DMS79 (cell line): ENCODE measurements at places on chromosomes 5 and 9.

GRCh38 chr5:150490296-150490669 lies 17.6 kb upstream of the NDST1 start:
- no peak for DNase-seq

DNA sequence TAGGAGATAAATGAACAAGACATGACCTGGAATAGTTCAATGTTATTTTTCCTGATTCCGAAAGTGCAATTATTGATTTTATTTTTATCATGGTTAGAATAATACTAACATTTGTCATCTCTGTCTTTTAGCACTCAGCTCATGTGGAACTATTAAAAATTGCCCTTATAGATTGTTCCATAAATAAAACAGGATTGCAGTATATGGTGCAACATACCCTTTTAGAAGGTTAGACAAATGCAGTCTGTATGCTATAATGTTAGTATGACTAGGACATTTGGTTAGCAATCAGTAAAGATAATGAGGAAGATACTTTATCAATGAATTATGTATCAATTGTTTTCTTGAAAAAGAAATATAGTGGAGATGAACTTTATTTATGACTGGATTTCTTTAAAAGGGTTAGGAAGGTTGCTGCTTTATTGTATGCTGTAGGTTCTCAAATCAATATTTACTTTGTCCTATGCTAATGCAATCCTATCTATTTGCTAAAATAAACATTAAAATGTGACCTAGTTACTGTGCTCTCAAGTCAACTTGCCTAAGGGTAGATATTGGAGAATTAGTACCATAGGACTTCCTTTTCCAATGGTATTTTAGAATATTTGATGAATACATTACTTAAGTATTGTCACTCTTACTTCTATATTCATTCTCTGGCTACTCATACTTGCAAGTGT lies 348.9 kb upstream of the ISL1 start:
- no peak for DNase-seq

DNA sequence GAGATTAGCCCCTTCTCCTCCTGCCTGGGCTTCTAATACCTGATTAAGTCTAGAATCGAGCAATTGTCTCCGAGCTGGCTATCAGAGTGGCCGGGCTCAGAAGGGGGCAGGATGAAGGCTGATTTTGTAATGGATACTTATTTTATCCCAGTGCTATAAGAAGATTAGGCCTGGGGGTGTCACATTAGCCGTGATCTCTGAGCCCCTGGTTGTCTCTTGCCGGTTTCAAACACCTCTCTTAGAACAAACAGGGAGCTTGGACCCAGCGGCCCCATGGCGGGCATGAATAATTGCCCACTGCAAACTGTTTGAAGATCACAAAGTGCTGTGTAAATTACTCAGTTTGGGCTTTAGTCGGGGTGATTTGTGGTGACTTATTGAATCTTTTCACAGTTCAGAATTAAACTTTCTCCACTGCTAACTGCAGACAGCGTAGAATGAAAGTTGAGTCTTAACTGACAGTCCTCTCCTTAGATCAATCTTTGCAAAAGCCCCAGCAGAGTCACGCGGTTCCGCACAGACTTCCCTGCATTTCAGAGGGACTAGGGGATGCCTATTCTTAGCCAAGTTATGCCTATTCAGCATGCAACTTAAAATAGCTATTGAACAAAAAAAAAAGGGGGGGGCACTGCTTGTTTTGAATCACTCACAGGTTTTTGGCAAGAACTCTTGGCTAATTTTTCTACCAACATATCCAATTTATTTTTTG lies 200.6 kb upstream of the IRX1 start:
- DNase-seq, result no peak

GRCh38 chr5:148443241-148443640 lies 59.5 kb downstream of the FBXO38 start:
- no peak for DNase-seq

GRCh38 chr5:103951776-103952175 lies 389.2 kb upstream of the NUDT12 start:
- DNase-seq, result no peak

- DNase-seq, result no peak
These were observed 1.2 kb downstream of the RNF14 start for GRCh38 chr5:141969783-141970771.

DNA sequence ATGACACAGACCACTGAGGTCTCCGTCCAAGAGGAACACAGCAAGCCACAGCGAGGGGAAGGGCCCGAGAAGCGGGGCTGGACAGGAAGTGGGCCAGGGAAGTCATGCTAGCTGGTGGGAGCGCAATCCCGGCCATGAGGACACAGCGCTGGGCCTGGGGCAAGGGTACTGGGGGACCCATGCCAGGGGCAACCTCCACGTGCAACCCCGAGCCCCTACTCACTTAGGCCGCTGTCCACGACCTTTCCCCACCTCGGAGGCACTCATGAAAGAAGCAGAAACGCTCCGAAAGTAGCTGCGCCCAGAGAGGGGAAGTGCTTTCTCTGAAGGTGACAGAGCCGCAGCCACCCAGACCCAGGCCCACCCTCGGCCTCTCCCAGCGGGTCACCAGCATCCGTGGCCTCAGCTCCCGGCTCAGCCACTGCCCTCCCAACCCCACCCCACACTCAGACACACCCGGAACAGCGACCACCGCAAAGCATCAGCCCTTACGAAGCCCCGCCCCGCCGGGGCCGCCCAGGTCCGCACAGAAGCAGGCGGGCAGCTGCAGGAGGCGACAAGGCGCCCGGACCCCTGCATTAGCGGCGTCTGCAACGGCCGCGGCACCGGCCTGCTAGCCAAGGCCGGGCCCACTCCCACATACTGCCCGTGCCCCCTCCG lies 782 bp downstream of the BICD2 start:
- no peak for DNase-seq

DNA sequence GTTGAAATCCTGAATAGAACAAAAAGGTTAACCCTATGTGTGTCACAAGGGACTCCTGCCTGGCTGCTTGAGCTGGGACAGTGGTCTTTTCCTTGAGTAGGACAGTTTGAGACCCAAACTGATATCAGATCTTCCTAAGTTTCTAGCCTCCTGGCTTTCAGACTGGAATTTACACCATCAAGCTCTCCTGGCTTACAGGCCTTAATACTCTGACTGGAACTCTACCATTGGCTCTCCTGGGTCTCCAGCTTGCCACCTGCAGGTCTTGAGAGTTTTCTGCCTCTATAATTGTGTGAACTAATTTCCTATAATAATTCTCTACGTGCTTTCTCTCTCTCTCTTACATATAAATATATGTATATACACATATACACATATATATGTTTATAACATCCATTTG lies 112.5 kb downstream of the PRR16 start:
- no peak for DNase-seq

DNA sequence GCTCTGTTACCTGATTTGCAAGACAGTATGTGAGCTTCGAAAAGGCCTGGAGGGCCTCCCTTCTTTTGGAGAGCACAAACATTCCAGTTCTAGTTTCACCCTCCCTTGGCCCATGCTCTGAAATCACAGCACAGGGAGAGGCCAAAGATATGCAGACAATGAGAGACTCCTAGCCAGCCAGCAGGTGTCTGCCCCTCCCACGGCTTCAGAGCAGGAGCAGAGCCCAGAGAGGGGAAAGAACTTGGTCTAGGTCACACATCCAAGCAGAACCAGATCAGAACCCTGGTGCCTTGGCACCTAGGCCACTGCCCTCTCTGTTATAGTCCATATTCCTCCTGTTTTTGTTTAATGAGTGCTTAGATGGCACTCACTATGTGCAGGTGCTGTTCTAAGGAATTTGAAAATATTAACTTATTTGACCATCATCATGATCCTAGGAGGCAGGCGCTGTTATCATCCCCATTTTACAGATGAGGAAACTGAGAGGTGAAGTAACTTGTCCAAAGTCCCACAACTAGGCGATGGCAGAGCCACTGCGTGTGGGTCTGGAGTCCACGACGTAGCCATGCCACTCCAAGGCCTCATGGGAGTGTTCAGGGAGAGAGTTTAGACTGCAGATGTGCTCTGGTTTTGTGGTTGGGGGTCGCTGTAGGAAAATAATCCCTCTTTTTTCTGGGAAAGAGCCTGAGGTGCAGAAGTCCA lies 27.2 kb downstream of the TMOD1 start:
- no peak for DNase-seq

GRCh38 chr5:2762744-2763532 lies 11.5 kb upstream of the IRX2 start:
- no peak for DNase-seq

- DNase-seq, result no peak
These were observed 117.2 kb upstream of the RGMB start for GRCh38 chr5:98656125-98656795.

GRCh38 chr5:68024426-68024825 lies 191.1 kb upstream of the PIK3R1 start:
- DNase-seq, result no peak

DNA sequence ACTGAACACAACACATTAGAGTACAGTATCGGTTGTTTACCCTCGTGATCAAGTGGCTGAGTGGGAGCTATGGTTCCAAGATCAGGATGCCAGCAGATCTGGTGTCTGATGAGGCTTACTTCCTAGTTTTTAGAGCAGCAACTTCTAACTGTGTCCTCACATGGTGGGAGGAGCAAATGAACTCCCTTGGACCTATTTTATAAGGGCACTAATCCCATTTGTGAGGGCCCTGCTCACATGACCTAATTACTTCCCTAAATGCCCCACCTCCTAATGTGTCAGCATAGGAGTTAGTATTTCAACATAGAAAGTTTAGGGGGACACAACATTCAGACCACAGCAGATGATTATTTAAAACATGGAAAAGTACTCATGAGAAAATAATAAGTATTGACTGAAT lies 111.8 kb downstream of the GCNT1 start:
- DNase-seq, result no peak

DNA sequence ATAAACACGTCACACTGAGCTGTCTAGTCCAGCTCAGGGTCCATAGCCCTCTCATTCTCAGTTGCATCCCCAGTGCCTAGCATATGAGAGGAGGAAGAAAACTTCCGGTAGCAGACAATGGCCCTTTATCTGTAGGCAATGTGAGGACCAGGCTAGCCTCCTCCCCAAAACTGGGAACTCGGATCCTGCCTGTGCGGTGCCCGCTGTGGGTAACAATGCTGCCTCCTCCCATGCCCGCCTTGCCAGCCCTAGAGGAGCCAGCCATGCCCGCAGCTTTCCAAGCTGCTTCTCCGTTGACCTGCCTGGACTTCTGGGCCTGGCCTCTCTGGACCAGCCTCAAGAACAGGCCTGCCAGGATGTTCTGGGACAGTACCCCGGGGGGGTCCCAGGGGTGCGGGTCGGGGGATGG lies 74.6 kb upstream of the ORM1 start:
- DNase-seq, result no peak

DNA sequence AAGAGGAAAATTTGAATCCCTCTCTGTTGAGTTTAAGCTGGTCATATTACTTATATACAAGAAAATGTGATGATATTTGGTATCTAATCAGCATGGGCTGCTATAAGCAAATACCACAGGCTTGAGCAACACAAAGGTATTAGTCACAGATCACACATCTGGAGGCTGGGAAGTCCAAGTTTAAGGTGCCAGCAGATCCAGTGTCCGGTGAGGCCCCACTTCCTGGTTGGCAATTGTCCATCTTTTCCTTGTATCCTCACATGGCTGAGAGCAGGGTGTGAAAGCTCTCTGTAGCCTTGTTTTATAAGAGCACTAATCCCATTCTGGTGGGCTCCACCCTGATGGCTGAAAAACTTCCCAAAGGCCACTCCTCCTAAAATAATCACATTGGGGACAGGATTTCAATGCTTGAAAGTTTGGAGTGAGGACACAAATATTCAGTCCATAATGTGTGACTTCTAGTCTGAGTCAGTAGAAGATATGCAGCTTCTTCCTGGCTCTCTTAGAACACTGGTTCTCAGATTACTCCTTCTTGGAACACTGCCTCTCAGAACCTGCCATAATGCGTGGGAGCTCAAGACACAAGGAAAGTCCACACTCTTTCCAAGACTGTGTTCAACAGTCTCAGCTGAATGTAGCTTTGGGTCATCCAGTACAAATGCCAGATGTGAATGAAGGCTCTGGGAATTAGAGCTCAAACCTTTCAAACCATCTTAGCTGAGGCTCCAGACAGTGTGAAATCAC lies 124.1 kb downstream of the PRDM9 start:
- DNase-seq, result no peak

DNA sequence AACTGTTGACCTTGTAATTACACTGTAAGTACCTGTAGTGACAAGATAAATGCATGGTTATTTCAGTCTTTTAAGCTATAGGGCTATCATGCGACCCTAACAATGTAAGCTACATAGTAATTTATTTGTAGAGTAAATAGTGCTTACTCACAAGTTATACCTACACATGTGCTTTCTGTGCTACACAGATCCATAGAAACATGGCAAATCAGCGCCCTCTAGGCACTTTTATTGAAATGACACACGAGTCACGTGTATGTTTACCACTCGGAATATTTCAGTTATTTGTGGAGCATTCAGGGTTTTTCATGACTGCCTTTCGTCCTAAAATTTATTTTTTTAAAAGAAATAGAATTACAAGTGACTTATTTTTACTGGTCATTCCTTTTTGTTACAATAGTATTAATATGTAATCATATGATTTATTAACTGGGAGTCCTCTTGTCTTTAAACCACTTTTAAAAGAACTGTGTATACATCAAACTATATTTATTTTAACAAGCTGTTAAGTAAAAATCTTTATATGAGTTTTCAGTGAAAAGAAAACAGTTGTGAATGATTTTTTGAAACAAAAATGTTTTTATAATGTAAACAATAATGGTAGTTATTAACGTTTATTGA lies 1242.3 kb upstream of the WWC1 start:
- DNase-seq, result no peak

GRCh38 chr5:96426831-96427230 lies 6.2 kb downstream of the PCSK1 start:
- DNase-seq, result no peak

- peak; percentile 65 for DNase-seq
These were observed 1.3 kb downstream of the AK1 start for GRCh38 chr9:127876026-127876763.

GRCh38 chr9:2966565-2967300 lies 122.8 kb upstream of the PUM3 start:
- no peak for DNase-seq

DNA sequence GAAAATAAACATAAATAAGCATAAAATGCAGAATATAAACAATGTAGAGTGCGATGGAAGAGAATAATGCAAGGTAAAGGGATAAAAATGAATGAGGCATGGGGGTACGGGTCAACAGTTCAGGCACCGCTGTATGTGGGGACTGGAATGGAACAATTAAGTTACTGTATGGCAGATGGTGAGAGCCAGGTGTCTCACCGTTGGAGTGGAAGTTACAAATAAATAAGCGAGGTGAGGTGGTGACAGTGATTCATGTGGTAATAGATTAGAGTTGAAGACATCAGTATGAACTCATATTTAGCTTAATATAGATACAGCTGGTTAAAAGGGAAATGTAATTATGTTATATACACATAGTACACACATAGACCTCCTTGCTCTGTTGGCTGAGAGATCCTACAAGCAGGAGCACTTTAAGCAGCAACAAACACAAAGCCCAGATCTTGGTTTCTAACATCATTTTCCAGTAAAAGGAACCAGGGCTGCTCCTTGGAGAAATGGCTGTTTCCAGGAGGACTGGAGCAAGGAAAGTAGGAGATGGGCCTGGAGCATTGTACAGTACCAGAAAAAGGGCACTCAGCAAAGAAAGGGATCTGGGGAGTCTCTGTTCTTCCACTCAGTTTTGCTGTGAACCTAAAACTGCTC lies 2.4 kb upstream of the OMD start:
- no peak for DNase-seq
